DMS79 treated with DMSO at 0.1 percent for 48 hours (cell line): ENCODE measurements at places on chromosomes 3 and 15.

DNA sequence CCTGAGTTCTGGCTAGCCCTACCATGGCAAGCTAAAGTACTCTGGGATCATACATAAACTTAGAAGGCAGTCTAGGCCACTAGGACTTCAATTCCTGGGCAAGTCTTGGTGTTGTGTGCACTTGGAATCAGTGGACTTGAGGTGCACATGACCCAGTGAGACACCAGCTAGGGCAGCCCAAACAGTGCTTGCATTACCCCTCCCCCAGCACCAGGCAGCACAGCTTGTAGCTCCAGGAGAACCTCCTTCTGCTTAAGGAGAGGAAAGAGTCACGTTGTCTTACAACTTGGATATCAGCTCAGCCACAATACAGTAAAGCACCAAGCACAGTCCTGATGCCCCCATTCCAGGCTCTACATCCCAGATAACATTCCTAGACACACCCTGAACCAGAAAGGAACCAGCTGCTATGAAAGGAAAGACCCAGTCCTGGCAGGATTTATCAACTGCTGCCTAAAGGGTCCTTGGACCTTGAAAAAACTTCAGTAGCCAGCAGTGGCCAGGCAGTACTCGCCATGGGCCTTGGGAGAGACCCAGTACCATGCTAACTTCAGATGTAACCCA lies 57.2 kb downstream of the MYO9A start:
- no peak for DNase-seq

DNA sequence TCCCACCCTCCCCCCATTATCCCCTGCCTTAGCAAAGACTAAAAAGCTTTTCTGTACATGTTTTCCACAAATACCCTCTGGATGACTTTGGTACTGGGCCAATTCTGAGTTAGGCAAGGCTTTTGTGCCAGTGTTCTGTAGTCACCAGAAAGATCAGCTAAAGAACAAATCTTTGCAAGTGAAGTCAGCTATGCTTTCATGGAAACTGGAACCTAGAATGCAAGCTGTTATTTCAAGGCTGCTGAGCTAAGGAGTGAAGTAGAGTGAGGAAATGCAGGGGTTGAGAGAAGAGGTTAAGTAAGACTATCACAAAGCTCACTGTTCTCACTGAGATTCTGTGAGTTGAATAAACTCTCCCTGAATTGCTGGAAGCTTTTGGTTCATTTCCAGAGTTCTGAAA lies 107.8 kb upstream of the CNTN3 start:
- no peak for DNase-seq

DNA sequence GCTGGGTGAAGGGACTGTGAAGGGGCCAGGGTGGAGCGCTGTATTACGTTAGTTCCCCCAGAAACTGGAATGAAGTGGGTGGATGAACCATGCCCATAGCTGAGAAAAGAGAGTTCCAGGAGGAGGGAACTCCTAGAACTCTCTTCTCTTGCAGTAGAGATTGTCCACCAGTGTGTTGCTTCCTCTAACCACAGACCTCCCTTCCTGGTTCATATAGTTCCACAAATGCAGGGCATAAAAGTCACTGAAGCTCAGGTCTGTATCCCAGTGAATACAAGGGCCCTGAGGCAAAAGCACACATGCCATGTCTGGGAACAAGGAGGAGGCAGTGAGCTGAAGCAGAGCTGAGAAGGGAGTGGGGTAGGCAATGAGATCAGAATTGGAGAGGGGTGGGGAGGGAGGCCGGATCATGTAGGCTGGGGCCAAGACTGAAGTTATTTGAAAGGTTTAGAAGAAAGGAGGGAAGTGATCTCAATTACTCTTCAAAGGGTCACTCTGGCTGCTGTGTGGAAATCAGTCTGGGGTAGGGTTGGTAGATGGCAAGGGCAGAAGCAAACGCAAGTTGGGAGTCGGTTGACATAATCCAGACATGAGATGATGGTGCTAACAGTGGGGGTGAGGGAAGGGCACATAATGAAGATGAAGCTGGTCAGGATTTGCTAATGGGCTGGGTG lies 6.5 kb downstream of the A4GNT start:
- no peak for DNase-seq

DNA sequence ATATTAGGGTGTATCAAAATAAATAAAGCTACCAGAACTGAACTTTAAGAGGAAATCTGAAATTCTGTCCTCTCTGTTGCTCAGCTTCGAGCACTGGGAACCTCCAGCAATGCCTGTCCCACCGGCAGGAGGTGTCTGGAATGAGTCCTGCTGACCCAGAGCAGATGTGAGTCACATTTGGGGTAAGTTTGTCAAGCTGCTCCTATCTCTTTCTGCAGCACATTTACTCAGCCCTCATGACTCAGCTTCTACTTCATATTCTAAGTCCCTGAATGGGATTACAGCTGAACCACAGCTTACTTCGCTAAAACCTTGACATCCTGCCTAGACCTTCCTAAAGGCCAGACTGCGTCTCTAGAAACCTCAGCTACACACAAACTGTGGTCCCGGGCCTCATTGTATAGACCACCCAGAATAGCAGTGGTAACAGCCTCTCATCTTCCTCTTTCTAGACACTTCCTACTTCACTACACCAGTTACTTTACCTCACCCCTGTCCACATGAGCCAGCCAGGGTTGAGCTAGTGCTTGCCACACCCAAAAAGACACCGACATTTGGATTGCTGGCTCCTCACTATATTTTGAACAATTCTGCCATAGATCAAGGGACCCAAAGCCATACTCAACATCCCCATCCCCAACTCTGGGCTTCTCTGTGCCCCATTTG lies 109.6 kb upstream of the TMCO5A start:
- no peak for DNase-seq

DNA sequence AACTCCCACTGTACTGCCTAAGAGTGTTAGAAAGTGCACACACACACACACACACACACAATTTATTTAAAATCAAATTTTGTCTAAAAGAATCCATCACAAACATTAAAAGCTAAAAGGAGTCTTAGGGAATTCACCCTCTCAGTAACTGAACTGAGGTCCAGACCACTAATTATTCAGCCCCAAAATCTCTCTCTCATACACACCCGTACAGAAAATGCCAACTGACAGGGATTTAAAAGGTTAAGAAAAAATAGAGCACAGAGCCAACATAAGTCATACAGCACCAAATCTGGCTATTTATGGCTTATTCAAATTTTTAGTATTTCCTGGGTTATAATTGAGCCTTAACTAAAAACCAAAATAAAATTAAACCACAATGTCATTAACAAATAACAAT lies 20.7 kb downstream of the GBE1 start:
- no peak for DNase-seq

DNA sequence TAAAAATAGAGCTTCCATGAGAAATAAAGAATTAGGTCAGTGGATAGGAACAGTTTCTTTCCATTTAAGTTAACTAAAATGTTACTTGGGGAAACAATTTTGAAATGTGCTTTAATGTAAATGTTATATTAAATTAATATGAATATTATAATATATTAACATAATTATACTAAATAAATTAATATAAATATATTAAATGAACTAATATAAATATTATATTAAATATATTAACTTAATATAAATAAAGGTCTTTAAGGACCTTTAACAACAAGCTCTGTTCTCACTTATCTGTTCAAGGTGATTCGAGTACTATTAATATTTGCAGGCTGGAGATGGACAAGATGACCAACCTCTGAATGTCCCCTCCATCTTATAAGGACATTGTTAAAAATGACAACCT lies 100.6 kb downstream of the MAGI1 start:
- no peak for DNase-seq

- DNase-seq, result no peak
These were observed 405.8 kb upstream of the SUCLG2 start for GRCh38 chr3:68060191-68060590.

GRCh38 chr3:61714225-61714624 lies 152.9 kb downstream of the PTPRG start:
- DNase-seq, result no peak
